CD4-positive, alpha-beta T cell treated with Interleukin-2 at 100 ng/mL for 4 hours (primary cell): ENCODE measurements at places on chromosomes 11 and 22.
A peak's percentile ranks its signal among the peaks of the same experiment; 100 is the strongest.

GRCh38 chr22:46418827-46419226 lies 83.3 kb downstream of the TRMU start:
- DNase-seq = no peak

DNA sequence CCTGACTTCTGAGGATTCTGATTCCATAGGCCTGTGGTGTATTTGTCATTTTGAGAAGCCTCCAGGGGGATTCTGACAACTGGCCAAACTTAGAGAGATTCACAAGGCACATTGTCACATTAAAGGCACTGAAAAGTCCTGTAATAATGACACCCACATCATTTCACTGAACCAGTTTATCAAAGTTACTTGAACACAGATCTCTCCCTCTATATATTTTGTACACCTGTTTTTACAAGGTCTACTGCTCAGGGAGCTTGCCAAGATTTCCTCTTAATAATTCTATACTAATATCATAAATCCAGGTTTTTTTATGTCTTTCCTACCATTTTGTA lies 50.0 kb downstream of the LRRC74B start:
- no peak for DNase-seq

GRCh38 chr11:94864506-94865045 lies 96.4 kb downstream of the AMOTL1 start:
- DNase-seq = no peak

GRCh38 chr11:124762105-124762623 lies at the start of gene ESAM:
Gene ESAM, minus strand, starts transcription at chr11:124762290. Its CDS starts 136 bp downstream, at chr11:124762154.
- peak; percentile 68 for DNase-seq

- no peak for DNase-seq
Observed at GRCh38 chr11:9717719-9718118, 53.8 kb downstream of the SWAP70 start.

DNA sequence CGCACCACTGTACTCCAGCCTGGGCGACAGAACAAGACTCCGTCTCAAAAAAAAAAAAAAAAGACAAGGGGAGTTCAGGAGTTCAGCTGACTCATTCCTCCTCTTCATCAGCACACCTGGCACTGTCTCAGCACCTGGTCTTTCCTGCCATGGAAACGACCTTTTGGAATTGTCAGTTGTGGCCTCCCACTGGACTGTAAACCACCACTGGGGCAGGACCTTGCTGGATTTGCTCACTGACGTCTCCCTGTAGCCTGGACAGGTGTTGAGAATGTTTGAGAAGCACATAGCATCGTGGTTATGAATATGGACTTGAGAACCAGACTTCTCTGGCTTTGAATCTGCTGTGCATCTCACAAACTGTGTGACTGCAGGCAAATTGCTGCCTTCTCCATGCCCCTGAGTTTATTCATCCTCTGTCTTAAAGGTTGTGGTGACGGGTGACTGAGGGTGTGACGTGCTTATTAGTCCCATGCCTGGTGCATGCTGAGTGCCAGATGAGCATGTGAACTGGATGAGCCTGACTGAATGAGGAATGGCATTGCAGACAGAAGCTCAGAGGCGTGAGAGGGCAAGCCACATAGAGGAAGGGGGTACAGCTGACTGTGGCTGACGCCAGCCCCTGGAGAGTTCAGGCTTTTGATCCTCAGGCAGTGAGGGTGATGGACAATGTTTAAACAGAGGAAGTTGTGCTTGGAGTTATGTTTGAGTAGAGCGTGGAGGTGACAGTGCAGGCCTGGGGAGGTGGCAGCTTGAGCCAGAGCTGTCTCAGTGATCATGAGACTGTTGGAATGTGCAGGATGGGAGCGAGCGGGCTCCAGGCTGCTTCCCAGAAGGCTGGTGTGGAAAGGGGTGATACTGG lies 12.7 kb downstream of the TOM1 start:
- no peak for DNase-seq

GRCh38 chr11:128379587-128380580 lies 207.5 kb downstream of the ETS1 start:
- peak; percentile 80 for DNase-seq

DNA sequence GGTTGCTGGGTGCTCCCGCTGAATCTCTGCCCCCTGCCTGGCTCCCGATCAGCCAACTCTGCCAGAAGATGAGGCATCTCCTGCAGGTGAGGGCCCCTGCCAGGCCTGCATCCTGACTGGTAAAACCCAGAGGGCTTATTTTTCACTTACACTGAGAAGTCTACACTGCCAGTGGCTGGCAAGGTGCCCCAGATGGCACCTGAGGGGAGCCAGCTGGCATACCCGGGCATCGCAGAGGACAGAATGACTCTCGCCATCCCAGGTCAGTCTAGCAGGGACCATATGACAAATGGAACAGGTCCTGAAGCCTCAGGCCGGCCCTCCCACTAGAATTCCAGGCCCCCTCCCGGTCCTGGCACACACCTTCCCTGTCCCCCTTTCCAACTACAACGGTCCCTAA lies 30.9 kb downstream of the MACROD1 start:
- DNase-seq = no peak

- DNase-seq = no peak
Observed at GRCh38 chr22:50213263-50213662, 12.5 kb downstream of the SELENOO start.

DNA sequence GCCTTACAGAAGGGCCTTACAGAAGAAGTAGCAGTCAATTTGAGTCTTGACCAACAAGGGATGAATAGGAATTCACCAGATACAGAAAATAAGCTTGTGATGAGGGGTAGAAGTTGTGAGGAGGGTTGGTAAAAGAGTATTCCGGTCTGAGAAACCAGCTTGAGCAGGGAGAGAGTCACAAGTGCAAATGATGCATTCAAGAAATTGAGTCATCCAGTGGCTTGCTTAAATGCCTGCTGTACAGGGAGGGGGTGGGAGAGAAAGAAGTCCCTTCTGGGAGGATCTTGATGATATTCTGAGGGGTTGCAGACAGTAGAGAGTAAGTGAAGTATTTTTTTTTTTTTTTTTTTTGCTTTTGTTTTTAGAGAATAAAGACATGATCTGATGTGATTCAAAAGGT lies 9.2 kb downstream of the CCKBR start:
- DNase-seq = no peak

DNA sequence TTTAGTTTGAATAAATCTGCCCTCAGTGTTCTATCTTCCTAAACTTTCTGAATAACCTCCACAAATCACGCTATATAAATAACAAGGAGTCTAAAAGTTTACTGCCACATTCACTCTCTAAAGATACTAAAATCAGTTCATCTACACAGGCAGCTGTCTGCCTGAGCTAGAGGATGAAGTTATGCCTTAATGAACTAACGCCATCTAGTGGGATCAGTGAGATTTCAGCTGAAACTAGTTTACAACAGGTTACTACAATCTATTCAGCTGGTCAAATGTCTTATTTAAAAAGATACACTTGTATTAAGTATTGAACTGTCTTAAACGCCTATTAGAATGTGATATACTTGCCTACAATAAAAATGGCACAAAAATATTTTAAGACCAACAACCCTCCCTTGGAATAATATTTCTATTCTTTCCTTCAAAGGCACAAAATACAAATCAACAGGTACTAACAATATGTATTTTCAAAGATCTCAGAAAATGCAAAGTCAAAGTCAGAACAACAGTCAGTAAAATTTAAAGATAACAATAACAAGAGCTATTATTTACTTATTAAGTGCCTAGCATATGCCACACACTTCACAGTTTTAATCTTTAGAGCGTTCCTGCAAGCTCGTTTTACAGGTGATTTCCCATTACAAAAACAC lies 84.1 kb downstream of the LARGE2 start:
- DNase-seq = peak; percentile 70
